ENCODE measurements at places on chromosomes 2 and 18.

DNA sequence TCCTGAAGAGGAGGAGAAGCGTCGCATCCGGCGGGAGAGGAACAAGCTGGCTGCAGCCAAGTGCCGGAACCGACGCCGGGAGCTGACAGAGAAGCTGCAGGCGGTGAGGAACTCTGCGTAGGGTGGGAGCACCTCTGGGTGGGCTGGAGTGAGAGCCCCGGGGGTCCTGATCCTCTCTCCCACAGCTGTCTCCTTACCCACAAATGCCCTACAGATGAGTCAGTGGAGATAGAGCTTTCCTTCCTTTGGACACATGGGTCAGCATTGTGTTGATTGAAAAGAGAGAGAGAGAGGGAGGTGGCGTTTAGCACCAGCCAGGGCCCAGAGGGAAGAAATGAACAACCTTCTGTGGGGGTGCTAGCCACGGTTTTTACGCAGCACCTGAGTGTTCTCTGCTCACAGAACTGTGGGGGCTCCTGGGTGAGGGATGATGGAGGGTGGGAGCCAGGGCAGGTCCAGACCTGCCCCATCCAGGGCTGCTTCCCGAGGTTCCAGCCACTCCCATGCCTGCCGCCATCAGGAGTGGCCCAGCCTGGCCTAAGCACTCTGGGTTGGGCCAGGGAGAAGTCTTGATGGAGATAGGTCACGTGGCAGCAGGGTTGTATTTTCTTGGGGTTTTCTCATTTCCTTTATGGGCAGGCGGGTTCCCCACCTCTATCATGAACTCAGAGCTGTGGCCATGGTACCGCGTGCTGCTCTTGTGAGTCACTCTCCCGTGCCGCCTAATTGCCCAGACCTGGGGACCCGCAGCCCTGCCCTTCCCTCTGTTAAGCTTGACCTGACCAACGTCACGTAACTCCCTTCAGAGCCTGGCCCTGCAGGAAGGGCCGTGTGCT, 16.3 kb downstream of the FOSL2 start:
- DNase-seq = no peak

GRCh38 chr18:70074116-70074515, 126.4 kb upstream of the CD226 start:
- no peak for DNase-seq

GRCh38 chr18:73939391-73939790, 208.2 kb downstream of the FBXO15 start:
- no peak for DNase-seq

GRCh38 chr2:241959751-241960269, 90.3 kb downstream of the RTP5 start:
- no peak for DNase-seq

GRCh38 chr2:217928324-217929181, 74.2 kb downstream of the TNS1 start:
- no peak for DNase-seq

DNA sequence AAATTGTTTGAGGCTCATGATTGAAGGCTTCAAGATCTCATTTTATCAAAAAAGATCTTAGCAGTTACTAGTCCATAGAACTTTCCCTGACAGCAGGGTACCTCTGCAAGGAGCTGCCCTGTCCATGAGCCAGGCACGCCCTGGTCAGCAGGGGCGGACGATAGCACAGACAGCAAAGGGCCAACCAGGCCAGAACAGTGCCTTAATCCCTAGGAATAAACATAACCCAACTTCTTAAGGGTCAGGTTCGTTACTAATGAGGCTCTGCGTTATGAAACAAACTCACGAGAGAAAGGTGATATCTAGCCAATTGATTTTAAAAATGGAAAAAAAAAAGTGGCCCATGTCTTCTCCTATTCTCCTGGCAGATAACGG, 59.2 kb downstream of the BCL2 start:
- DNase-seq = no peak

- DNase-seq = no peak
Measured at GRCh38 chr2:24342110-24342910, 18.0 kb downstream of the ITSN2 start.

DNA sequence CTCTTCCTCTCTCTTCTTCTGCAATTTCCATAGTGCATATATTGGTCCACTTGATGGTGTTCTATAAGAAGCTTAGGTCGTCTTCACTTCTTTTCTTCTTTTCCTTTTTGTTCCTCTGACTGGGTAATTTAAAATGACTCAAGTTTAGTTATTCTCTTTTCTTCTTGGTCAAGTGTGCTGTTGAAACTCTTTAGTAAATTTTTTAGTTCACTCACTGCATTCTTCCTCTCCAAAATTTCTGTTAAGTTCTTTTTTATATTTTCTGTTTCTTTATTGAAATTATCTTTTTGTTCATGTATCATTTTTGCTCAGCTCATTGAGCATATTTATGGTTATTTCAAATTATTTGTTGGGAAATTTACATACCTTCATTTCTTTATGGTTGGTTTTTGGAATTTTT, 32.7 kb upstream of the ZSWIM2 start:
- DNase-seq = no peak

DNA sequence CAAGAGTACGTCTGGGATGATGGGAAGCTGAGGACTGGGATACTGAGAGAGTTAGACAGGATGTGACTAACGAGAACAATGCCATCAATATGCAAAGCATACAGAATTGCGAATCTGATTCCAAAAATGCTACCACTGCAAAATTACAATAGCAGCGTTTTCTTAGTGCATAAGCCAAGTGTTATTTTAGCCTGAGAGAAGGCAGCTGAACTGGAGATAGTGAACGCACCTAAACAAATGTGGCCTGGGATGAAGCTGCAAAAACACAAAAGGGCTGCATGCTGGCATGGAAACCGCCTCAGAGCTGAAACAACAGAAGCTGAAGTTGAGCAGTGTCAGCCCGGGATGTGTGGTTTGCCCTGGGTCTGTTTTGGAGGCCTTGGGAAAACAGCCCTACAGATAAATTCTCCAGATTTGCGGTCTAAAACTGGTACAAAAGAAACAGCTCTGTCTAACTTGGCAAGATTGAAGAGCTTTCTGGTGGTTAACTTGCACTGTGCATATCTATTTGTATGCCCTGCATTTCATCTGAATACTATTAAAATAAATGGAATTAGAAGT, 45.5 kb downstream of the LYPD6 start:
- no peak for DNase-seq

DNA sequence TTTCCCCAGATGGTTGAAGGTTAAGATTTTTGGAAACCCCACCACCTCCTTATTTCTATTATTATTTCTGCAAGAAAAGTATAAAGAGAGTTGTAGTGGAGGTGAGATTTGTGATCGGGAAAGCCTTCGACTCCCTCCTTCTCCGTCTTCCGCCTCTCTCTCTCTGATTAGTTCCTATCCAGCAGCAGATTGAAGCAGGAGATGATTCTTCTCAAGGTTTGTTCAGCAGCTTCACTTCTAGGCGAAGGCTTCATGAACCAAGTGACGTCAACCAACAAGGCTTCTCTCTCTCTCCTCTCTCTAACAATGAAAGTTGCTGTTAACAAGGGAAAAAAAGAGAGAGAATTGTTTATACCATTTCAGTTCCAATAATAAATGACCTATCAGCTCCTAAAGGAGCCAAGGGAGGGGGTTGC, at the start of gene BAZ2B:
BAZ2B (minus strand) TSS at position 263 of the 416 bp plus-strand sequence. CDS start 137,829 bp downstream, outside the sequence.
- no peak for DNase-seq

DNA sequence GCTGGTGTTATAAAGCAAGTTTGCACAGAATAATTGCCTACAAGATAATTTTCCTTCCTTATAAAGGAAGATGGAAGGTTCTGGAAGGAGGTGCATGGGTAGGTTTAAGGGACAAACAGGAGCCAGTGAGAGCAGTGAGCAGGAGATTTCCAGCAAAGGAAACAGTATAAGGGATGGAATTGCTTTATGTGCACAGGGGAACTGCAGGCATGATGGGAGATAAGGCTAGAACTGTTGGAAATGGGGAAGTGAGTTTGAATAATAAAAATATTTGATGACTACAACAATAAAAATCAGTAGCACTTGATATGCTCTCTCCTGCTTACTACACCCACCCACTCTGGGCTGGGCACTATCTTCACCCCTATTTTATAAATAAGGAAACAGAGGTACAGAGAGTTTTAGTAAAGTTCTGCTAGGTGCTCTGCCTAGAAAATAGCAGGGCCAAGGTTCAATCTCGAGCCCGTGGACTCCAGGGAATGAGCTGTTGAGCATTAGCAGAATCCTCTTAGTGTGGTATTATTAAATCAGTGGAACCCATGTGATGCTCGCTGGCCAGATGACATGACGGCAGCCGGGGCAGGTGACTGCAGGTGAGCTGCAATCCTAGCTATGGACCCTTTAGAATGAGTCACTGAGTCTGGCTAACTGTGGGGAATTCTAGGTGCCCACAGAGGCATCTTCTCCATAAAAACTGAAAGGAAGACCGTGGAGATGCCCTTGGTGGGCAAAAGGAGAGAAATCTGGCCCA, 302.5 kb downstream of the PIEZO2 start:
- DNase-seq = no peak

DNA sequence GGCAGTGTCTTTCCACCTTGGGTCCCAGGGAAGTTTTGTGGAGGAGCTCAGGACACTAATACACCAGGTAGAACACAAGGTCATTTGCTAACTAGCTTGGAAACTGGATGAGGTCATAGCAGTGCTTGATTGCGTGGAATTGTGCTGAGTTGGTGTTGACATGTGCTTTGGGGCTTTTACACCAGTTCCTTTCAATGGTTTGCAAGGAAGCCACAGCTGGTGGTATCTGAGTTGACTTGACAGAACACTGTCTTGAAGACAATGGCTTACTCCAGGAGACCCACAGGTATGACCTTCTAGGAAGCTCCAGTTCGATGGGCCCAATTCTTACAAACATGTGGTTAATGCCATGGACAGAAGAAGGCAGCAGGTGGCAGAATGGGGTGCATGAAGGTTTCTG, 5.9 kb downstream of the CTLA4 start:
- no peak for DNase-seq

GRCh38 chr2:84832772-84833461, 48.0 kb downstream of the TRABD2A start:
- no peak for DNase-seq

DNA sequence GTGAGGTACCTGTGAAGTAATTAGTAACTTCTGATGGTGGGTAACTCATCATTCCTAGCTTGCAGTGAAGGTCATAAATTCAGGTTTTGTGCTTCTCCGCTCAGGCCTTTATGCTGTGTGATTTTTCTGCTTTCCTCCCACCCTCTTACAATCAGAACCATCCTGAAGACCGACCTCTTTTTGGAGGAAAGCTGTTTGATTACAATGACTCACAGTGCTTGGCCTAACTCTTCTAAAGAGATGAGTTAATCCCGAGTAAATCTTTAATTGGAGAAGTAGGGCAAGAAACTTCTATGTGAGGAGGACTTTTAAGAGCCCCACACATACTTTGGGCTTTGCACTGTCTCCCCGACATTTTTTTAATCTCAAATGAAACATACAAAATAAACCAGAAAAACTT, 53.1 kb downstream of the TTC27 start:
- no peak for DNase-seq

DNA sequence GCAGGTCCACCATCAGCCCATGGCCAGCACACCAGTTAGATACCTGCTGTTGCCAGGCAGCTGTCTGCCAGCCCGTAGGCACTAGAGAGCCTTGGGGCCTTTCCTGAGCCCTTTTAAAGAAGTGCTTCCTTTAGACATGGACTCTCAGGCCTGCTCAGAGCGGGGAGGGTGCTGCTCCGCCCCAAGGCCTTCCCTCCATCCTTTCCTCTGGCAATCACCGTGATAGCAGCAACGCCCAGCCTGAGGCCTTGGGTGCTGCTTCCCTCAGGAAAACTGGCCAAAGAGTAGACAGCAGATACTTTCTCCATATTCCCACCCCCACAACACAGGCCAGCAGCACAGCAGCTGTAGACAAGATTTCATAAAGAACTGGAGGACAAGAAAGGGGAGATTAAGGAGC, 22.3 kb upstream of the C1QL2 start:
- no peak for DNase-seq

GRCh38 chr2:197115325-197115724, 188.8 kb upstream of the PGAP1 start:
- DNase-seq = no peak

DNA sequence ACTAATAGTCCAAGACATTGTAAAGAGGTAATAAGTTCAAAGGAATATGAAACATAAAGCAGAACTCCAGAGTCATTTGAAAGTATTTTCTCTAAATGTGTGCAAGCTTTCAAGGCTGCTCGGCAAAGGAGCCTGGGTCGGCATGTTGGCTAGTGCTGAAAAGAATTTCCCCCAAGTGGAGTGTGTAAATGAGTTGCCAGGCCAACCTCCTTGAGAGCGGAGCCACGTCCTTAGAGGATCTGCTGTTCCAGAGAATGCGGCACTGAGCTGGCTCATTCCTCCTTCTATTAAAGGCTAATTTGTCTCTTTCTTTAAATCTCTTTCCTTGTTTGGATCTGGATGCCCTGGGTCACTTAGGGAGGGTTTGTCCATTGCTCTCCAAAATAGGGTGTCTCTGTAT, 127.5 kb downstream of the RDH14 start:
- DNase-seq = no peak
